ENCODE measurements at places on chromosomes 7 and 10.

GRCh38 chr10:120260456-120260855 lies 196.6 kb upstream of the PLPP4 start:
- no peak for DNase-seq

DNA sequence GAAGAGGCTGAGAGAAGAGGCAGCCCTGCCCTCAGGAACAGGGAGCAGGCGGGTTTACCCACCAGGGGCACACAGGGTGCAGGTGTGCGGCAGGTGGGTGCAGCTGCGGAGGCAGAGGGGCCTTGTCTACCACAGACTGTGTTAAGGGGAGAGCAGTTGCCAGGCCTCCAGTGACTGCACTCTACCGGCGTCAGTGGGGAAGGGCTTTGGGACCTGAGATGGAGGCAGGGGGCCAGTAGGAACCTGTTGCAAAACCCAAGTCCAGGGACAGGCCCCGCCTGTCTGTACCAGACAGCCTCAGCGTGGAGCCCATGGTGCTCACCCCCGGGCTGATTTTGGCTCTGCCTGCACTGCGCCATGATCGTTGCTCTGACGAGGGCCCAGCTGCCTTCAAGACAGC lies 507.6 kb upstream of the FOXK1 start:
- no peak for DNase-seq

DNA sequence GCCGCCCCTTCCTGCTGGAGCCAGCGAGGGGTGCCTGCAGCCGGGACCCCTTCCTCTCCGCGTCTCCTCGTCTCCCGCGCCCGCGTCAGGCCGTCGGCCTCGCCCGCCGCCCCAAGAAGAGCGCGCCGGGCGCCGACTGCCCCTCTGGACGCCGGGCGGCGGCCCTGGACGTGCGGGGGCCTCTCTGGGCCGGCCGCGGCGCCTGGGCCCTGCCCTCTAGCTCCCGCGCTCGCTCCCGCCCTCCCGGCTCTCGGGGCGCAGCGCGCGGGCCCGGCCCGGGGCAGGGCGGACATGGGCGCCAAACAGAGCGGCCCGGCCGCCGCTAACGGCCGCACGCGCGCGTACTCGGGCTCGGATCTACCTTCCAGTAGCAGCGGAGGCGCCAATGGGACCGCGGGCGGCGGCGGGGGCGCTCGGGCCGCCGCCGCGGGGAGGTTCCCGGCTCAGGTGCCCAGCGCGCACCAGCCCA lies 704 bp downstream of the ZNRF2 start:
- peak; percentile 67 for DNase-seq

DNA sequence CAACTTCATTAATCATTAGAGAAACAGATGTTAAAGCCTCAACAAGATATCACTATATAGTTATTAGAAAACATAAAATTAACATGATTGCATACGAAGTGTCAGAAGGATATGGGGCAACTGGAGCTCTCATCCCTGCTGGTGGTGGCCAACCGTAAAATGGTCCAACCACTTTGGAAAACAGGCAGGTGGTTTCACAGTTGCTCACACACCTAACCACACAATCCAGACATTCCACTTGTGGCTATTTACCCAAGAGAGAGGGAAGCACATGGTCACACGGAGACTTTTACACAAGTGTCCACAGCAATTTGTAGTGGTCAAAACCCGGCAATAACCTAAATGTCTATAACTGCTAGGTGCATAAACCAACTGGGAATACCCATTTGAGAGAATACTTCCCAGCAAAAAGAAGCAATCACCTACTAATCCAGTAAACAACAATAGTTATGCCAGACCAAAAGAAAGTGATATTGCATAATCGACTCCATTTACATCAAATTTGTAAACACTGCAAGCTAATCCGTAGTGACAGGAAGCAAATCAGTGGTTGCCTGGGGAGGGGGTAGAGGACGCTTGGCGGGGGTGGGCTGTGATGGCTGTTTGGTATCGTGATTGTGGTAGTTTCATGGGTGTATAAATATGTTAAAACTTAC lies 91.8 kb downstream of the LARP4B start:
- DNase-seq = no peak

DNA sequence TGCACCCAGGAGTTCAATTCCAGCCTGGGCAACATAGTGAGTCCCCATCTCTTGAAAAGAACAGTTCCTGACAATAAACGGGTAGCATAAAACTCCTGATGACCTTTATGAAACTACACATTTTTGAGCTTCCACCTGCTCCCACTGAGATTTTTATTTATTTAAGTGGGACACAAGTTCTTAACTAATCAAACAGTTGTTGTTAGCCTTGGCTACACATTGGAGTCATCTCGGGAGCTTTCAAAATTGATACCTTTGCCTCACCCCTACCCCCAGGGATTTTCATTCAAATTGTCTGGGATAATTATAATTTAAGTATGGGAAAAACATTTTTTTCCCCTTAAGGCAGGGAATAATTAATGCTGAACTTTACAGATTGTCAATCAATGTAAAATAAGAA lies 39.3 kb downstream of the MALSU1 start:
- no peak for DNase-seq

- DNase-seq = no peak
These were observed 23.4 kb upstream of the C10orf67 start for GRCh38 chr10:23367896-23368595.

DNA sequence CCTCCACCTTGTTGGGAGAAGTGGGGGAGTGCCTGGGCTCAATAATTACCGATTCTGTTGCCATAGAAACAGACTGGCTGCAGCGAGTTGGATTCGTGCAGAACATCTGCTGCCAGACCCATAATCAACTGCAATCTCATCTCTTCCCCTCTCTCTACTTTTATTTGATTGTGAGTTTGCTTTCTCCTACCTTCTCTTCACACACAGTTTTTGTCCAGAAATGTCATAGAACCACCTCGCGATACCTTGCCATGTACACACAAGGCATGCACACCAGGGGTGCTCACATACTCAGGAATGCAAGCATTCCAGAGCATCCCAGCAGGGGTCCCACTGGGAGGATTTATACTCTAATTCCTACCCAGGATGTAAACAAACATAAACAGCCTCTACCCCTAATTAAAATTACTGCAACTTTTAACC lies 262.2 kb upstream of the AOAH start:
- DNase-seq = no peak

DNA sequence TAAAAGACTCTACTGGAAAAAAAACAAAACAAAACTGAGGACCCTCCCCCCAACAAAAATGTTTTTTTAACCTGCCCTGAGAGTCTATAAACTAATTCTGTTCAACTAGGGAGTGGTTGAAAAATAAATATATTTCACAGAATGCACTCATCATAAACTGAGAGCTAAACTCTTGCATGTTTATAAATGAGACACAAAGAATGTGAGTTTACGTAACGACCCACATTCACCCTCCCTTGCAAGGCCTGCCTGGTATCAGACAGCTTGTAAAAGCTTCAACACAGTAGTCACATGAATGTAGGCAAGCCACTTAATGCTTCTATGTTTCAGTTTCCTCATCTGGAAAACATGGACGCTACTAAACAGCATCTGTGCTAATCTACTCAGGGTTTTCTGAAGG lies 50.3 kb downstream of the JAZF1 start:
- DNase-seq = no peak

DNA sequence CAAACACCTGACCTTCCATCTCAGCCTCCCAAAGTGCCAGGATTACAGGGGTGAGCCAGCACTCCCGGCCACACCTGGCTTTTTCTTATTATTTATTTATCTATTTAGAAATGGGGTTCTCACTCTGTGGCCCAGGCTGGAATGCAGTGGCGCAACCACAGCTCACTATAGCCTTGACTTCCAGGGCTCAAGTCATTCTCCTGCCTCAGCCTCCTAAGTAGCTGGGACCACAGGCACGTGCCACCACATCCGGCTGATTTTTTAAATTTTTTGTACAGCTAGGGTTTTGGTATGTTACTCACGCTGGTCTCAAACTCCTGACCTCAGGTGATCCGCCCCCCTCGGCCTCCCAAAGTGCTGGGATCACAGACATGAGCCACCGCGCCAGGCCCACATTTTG lies 56.9 kb upstream of the MYL10 start:
- DNase-seq = no peak

- no peak for DNase-seq
These were observed 132.3 kb upstream of the BMPER start for GRCh38 chr7:33773053-33773452.

- no peak for DNase-seq
These were observed 90.0 kb downstream of the ANKRD61 start for GRCh38 chr7:6121141-6121540.

DNA sequence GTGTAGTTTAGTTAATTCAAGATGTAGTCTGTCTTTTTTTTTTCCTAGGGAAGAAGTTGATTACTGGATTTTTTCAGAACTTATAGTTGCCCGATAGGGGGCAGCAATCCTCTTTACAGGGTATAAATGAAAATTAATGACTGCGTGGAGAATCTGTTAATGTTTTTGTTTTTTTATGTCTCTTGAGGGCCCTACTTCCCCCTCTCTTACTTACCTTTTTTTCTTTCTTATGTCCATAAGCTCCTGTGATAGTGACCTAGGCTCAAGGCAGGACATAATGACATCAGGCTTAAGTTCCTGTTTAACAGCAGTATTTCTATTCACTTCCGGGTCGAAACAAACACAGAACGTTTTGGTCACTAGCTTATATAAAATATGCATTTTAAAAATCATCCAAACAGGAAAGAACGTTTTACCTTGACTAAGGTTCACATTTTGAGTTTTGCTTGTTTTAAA lies 18.8 kb downstream of the CDC123 start:
- peak; percentile 58 for DNase-seq

DNA sequence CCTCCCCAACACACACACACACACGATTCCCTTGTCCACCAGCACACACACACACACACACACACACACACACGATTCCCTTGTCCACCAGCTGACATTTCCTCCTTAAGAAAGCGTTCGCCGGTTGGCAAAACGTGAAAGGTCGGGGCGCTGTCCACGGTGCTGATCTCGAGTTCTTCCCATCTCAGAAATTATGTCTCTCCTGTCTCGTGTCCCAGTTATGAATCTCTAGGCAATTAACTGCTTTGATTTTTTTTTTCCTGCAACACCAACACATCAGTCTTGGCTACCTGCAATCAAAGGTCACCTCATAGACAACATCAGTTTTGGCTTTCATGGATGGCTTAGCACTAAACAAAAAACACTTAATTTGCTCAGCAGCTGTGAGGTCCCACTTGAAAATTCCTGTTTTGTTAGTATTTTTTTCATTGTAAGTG lies 1.9 kb downstream of the INA start:
- DNase-seq = peak; percentile 45

DNA sequence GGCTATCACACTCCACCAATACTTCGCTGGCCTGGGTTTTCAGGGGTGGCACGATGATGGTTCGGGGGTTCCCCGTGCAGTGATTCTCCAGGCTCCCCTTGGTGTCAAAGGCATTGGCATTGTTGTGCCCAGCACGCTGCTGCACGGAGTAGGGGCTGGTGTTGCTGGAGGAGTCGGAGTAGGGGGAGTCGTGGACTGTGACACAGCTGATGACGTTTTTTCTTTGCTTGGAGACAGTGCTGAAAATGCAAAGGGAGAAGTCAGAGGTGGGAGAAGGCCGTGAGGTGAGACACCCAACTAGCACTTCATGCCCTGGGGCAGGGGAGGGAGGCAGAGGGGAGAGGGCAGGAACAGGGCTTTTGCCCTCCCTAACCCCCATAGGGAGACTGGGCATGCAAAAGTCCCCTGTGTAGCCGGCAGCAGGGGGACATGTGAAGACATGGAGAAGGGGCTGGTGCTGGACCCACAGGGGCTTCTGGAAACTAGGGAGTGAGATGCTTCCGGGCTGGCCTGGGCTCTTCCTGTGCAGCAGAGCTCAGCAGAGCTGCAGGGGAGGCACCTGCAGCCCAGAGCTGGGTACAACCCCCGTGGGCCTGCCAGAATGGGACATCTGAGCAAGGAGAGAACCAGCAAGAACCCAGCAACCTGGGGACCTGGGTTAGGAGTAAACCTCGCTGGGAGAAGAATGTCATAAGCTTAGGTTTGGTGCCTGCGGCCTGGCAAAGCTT lies 60.5 kb downstream of the CLEC2L start:
- DNase-seq = no peak

DNA sequence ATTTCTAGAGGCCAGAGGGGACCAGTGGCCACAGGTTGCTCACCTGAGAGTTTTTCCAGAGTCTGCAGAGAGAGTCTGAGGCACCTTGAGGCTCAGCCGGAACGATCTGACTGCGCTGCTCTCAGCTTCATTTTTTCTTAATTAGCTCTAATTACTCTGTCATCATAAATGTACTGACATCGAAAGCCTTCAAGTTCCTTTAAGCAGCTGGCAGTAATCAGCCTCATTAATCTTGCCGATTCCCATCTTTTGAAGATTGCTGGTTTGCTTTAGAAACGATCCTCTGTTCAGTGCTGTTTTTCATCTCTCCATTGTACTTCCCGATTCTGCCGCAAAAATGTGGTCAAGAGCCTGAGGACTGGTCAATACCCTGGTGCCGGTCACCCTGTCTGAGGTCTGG lies 454.7 kb downstream of the TYW1 start:
- DNase-seq = no peak

DNA sequence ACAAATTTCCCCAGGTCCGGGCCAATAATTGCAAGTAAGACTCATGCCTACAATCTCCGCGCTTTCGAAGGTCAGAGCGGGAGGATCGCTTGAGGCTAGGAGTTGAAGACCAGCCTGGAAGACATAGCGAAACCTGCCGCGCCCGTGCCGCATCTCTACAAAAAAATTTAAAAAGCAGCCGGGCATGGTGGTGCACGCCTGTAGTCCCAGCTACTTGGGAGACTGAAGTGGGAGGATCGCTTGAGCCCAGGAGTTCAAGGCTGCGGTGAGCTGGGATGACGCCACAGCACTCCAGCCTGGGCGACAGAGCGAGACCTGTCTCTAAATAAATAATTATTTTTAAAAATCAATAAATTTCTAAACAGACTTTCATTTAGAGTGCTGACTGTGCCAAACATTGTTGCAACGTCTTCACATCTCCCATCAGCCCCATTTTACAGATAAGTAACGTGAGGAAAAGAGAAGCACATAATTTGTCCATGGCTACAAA lies 494 bp upstream of the CFAP43 start:
- DNase-seq = no peak

DNA sequence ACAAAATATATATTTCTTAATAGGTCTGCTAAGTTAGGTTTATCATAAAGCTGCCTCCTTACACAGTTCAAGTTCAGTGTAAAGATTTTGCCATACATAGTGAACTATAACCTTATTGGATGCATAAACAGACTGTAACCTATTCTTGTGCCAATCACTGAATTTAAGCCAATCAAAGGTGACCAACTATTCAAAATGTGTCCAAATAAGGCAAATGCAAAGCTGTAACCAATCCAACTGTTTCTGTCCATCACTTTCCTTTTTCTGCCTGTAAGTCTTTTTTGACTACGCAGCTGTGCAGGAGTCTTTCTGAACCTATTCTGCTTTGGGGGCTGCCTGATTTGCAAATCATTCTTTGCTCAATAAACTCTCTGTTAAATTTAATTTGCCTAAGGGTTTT lies 11.6 kb upstream of the DNMBP start:
- peak; percentile 77 for DNase-seq

Measured in GM12865 (cell line).